ENCODE measurements at places on chromosomes 3 and 15.

DNA sequence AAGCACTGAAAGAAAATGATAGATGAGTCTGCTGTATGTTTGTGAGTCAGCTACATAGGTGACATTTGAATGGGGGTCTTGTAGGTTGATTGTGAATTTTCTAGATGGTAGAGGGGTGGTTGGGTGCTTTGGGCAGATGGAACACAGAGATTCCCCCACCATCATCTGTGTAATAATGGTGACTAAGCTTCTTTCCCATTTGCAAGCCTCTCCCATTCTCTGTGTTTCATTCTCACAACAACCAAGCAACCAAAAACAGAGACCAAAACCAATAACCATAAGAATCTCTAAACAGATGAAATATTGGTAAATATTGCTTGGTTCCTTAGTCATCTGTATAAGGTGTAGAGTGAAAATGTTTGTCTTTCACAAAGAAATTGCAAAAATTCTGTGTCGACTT, 17.8 kb upstream of the UTS2B start:
- DNase-seq: no peak

DNA sequence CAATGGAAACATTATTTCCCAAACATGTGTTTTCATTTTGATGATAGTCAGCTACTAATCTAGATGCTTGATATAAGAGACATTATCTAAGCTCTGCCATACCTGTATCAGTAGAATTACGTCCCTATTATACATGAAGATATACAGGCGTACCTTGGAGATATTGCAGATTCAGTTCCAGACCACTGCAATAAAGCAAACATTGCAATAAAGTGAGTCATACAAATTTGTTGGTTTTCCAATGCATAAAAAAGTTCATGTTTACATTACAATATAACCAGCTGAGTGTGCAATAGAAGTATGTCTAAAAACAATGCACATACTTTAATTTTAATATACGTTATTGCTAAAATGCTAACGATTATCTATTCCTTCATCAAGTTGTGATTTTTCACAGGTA, 236.0 kb upstream of the ZNF717 start:
- DNase-seq: no peak

DNA sequence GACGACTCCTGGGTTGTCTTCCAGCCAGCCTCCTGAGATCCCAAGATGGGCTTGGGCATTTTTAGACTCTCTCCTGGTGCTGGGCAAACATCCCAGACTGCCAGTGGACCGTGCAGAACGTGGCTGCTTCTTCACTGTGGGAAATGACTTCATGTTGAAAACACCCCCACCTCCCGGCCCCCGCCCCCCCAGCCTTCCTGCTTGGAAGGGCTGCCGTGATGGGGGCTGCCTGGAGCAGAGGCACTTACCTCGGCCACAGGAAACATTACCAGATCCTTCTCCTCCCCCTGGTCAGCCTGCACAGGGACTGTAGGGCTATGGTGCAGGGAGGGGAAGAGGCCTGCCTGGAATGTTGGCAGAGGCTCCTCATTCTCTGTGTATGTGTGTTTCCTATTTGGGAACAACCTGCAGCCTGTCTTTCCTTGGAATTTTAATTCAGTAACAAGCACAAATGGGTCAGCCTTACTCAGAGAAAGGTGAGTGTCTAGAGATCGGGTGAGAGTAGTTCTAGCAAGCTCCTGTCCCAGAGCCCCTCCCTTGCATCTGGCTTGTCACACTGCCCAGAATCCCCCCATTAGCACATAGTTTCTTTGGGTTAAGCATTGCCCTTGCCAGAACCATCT, 90.8 kb downstream of the ANP32A start:
- DNase-seq: no peak

DNA sequence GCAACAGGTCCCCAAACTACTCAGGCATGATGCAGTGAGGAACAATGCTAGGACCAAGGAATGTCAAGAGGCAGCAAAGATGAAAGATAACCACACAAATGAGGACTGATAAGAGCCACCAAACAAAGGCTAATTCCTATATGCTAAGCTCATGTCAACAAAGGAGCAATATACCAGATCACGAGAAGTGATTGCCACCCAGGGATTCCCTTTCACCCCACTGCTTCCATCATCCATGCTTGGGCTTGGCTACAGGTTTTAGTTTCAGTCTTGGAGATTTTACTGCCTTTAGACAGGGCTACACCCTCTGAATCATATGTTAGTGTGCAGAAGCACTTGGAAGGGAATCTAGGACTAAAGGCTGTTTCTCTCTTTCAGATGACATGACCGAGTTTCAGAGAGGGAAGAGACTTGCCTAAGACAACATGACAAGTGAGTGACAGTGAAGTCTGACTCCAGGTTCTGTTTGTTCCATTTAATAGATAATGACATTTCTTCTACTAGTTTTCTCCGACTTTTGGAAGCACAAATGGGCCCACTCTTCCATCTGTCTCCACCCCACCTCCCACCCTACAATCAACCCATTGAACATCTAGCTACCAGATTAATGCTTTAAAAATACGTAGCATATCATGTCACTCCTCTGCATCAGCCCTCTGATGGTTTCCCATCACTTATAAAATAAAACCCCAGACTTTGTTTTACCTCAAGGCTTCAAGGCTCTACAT, 173.5 kb upstream of the LRRN1 start:
- no peak for DNase-seq

GRCh38 chr3:60792249-60792852, 458.9 kb downstream of the FHIT start:
- no peak for DNase-seq

GRCh38 chr15:41504751-41505492, 8.7 kb downstream of the LTK start:
- DNase-seq: no peak

DNA sequence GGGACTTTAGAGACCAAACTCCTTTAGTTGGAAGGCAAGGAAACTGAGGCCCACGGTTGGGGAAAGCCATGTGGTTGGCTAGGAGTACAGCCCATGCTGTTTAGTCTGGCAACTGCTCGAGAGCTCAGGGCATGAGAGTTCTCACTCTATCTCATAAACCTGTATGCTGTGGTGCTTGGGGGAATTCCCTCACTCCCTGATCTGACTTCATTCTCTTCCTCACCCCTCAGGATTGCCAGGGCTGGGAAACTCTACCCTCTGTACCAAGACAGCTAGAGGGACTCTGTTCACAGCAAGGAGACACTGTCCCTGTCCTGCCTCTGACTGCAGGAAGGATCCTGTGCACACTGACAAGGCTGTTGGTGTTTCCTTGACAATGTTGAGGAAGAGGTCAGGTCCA, 230.2 kb downstream of the ZNF621 start:
- DNase-seq: no peak

- no peak for DNase-seq
These were observed 144.4 kb upstream of the NR2F2 start for GRCh38 chr15:96186105-96186504.

GRCh38 chr15:80052597-80053304, 6.7 kb upstream of the ZFAND6 start:
- no peak for DNase-seq

- no peak for DNase-seq
These were observed 162.7 kb downstream of the ALCAM start for GRCh38 chr3:105529456-105529855.

DNA sequence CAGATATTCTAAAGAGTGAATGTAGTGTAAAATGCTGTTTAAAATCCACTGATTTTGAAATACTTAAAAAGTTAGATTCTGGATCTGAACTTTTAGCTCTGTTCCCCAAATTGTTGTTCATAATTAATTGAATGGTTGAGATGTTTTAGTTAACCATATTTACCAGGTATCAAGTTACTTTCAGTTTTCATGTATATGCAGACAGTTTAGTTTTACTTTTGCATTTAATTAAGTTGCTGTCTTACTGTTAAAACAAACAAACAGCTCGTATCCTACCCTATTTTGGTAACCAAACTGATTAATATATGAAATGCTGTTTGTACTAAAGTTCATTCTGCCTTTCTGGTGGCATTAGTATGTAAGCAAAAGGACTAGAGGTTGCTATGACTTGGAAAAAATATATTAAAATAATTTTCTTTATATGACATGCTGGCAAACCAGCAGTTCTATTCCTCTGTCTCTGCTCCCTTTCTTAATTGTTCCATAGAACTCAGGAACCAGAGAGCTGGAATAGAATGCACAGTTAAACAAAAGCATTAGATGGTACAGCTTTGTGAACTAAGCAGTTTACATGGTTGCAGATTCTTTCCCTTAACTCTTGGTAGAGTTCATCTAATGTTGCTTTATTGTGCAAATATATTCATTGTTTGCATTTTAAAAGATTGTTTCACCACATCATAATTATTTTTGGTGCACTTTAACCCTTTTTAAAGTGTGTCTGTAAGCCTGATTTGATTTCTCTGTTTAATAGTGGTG, 39.5 kb upstream of the SCAANT1 start:
- no peak for DNase-seq

GRCh38 chr15:73946046-73946721, 19.9 kb downstream of the LOXL1 start:
- DNase-seq: no peak

- DNase-seq: no peak
These were observed 20.8 kb downstream of the STAG1 start for GRCh38 chr3:136731274-136731884.

GRCh38 chr3:101194392-101194791, 126.0 kb downstream of the IMPG2 start:
- no peak for DNase-seq

Measured in central memory CD4-positive, alpha-beta T cell (primary cell).